Muscle of leg (tissue), 16 donors: ENCODE measurements at places on chromosomes 6 and 20. TPM values are rescaled to one million over a fixed set of nuclear protein-coding genes. Genes with fewer than 3 reads are reported as not detected.

DNA sequence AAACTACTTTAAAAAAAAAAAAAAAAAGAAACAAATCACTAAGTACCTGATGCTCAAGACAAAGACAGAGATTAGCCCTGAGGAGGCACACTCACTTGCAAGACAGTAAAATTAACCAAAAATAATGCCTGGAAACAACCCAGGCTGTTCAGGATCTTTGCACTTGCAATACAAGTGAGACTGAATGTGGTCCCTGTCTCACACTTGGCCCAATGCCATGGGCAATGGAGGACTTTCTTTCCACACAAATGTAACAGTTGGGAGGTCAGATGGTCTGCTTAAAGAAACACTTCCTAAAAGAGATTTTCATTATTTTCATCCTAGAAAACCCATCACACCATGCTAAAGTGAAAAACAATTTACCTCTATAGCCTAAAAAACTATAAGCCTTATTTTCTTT, 16.2 kb downstream of the STAU1 start:
- peak; percentile 43 for DNase-seq

GRCh38 chr6:1598886-1599285, 10.8 kb upstream of the FOXC1 start:
- DNase-seq = no peak

DNA sequence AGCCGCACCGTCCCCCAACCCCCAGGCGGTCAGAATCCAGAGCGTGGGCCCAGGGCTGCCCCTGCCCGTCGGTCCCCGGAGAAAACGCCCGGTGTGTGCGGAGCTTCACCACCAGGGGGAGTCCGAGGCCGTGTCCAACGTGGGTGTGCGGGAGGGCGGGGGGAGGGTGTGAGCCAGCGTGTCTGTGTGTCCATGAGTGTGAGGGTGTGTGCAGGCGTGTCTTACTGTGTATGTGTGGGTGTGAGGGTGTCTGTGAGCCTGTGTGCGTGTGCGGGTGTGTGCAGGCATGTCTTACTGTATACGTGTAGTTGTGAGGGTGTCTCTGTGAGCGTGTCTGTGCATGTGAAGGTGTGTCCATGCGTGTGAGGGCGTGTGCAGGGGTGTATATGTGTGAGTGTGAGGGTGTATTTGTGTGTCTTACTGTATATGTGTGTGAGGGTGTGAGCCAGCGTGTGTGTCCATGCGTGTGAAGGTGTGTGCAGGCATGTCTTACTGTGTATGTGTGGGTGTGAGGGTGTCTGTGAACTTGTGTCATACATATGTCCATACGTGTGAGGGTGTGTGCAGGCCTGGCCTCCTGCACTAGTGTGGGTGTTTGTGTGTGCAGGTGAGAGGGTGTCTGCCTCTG, 24.6 kb upstream of the GATA5 start:
- DNase-seq = peak; percentile 64

DNA sequence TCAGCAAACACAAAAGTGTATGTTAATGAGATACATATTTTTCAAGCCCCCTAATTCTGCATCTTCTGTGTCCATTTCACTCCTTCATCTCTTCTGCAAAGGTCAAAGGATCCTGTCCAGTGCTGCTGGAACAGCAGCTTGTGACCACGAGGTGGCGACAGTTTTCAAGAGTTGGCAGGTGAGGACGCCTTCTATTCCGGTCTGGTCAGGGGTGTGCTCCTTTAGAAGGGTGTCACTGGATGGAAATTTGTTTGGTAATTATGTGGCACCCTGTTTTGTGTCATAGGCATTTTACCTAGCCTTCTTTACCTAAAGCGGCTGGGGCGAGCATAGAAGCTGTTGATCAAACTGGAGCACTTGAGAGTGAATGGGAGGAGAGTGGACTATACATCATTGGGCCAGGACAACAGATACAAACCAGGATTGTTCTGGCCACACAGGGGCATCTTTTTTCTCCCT, 32.9 kb upstream of the ERVFRD-1 start:
- DNase-seq = peak; percentile 80

Gene IP6K3
- polyA plus RNA-seq = 18.3 TPM

Gene PRPH2
- polyA plus RNA-seq = 5.2 TPM

Gene ANGPT4
- polyA plus RNA-seq = 0.03 TPM

Gene SLX4IP
- polyA plus RNA-seq = 4.2 TPM

Gene NHLRC1
- polyA plus RNA-seq = 2.7 TPM
